Activated naive CD4-positive, alpha-beta T cell (primary cell): ENCODE measurements at places on chromosomes 11 and 22.

- no peak for DNase-seq
Observed at GRCh38 chr11:16195651-16196050, 160.7 kb downstream of the SOX6 start.

DNA sequence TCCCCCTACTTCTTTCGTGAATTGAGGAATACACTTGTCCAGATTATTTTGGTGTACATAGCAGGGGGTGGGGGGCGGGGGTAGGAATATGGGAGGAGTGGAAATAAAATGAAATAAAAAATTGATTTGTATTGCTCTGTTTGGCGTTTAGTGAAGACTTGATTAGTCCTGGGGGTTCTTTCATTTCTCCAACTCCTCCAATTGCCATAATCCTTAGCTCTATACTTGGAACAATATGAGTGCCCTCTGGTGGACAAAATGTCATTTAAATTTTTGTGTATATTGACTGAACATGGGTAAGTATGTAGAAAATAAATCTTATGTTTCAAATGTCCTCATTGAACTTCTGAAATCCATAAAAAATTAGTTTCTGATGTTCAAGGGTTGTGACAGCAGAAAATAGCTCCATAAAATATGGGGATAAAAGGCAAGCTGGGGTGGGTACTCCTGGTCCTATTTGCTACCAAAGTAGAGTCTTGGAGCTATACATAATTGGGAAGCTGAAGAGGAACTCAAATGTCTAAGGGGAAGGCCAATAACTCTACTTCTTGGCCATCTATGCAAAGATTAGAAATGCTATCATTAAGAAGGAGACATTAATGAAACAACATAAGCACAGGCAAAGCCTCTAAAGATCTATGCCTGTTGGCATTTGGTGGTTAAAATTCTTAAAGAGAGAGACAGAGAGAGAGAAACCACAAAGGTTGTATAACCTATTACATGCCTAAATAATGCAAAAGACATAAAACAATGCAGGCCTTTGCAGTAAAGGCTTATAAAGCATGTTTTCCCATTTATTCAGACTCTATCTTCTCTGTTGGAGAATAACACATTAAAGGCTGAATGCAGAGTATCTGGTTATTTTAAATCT is 421.6 kb downstream of the METTL15 start:
- DNase-seq, result no peak

DNA sequence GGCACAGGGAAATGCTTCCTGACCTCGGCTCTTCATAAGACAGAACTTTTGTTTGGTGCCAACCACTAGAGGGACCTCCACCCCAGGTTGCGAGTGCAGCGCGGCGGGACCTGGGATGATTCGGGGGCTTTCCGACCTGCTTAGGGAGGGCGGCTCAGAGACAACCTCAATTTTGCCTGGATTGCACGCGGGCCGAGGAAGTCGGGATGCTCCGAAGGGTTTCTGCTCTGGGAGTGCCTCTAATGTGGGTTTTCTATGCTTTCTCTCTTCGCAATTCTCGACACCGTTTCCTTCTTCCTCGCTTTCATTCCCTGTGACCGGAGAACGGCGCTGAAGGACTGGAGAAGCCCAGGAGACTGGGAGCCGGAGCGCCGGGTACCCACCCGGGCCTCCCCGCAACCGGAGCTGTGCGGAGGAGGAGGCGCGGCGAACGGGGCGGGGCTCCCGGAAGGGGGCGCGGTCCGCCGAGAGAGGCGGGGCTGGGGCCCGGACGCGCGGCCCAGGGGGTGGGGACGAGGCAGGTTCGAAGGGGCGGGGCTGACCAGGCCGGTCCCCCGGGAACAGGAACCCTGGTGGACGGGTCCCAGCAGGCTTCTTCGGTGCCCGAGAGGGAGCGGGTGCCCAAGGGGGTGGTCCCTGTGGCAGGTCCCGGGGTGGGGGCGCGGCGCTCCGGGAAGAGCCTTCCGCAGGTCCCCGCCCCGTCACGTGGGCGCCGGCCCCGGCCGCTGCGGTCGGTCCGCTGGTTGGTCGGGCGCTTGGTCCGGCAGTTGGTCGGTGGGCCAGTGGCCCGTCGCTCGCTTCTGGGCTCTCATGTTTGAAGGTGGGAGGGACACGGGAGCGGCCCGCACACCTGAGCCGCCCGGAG is at the start of gene PPFIBP2:
Gene PPFIBP2 (plus strand): TSS at position 766 of the 865 bp plus-strand sequence. CDS start 35,477 bp downstream, outside the sequence.
- DNase-seq, result peak; percentile 80

DNA sequence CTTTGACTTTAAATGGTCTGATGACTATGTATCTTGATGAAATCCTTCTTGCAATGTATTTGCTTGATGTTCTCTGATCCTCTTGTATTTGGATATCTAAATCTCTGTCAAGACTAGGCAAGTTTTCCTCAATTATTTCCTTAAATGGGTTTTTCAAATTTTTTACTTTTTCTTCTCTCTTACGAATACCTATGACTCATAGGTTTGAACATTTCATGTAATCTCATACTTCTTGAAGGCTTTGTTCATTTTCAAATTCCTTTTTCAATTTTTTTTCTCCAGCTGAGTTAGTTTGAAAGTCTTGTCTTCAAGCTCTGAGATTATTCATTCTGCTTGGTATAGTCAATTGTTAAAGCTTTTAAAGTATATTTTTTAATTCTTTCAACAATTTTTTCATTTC is 13.1 kb downstream of the OR10W1 start:
- no peak for DNase-seq

DNA sequence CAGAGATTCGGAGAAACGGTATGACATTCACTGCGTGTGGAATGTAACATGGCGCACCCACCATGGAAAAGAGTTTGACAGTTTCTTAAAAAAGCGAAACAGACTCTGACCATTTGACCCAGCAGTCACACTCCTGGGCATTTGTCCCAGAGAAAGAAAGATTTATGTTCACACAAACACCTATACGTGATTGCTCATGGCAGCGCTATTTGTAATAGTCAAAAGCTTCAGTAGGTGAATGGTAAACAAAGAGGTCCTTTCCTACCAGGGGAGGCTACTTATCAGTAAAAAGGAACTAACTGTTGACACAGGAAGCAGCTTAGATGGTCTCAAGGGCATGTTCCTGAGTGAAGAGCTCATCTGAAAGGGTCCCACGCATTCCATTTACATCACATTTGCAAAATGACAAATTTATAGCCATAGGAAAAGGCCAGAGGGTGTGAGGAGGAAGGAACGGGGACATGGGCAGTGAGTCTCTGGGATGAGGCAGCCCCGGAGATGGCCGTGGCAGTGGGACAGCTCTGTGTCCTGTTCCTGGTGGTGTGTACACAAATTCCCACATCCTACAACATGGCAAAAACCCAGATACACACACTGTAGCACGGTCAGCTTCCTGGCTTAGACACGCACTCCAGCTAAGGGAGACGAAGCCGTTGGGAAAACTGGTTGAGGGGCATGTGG is 14.6 kb upstream of the KRTAP5-6 start:
- no peak for DNase-seq
